Pancreas (tissue), 10 donors: ENCODE measurements at places on chromosomes 1 and 21. TPM values are rescaled to one million over a fixed set of nuclear protein-coding genes. Genes with fewer than 3 reads are reported as not detected.

RAB13 gene
- 48.8 TPM for total RNA-seq

FCRL5 gene
- total RNA-seq: 0.12 TPM

OSCP1 gene
- 3.3 TPM for total RNA-seq

FAM151A gene
- total RNA-seq: not detected

FMO4 gene
- total RNA-seq: 1.6 TPM

OR2L3 gene
- total RNA-seq: not detected

GIPC2 gene
- total RNA-seq: 16.4 TPM

GBP7 gene
- not detected for total RNA-seq

MNDA gene
- total RNA-seq: 0.43 TPM

IQGAP3 gene
- 0.22 TPM for total RNA-seq

GORAB gene
- total RNA-seq: 5.8 TPM

SPOCD1 gene
- not detected for total RNA-seq

FUBP1 gene
- 54.6 TPM for total RNA-seq

AGT gene
- 1.1 TPM for total RNA-seq

GPR37L1 gene
- not detected for total RNA-seq

PDE4B gene
- 0.76 TPM for total RNA-seq

DPT gene
- 5.6 TPM for total RNA-seq

SH3BGRL3 gene
- 52.8 TPM for total RNA-seq

AADACL4 gene
- total RNA-seq: not detected

TDRD5 gene
- 0.42 TPM for total RNA-seq

LPAR3 gene
- total RNA-seq: 12.6 TPM

CYP4Z1 gene
- not detected for total RNA-seq

CRYBG2 gene
- total RNA-seq: 1.00 TPM

TMEM59 gene
- total RNA-seq: 247 TPM

KRTAP13-3 gene
- total RNA-seq: not detected

ALPL gene
- 2.3 TPM for total RNA-seq

LCE6A gene
- not detected for total RNA-seq

LRRC8C gene
- 2.3 TPM for total RNA-seq

MCOLN3 gene
- 8.1 TPM for total RNA-seq

CCDC185 gene
- total RNA-seq: not detected

TSPEAR gene
- 0.13 TPM for total RNA-seq

SH3BGR gene
- 3.5 TPM for total RNA-seq

AXDND1 gene
- 0.26 TPM for total RNA-seq

BRDT gene
- not detected for total RNA-seq

TBX19 gene
- 0.59 TPM for total RNA-seq

PRAMEF25 gene
- total RNA-seq: not detected

PTPRC gene
- total RNA-seq: 1.6 TPM

PLD5 gene
- total RNA-seq: not detected

SIM2 gene
- total RNA-seq: not detected

DCST1 gene
- total RNA-seq: not detected

PDC gene
- total RNA-seq: not detected

S100A14 gene
- total RNA-seq: 11.7 TPM

DENND2D gene
- total RNA-seq: 8.0 TPM

HES3 gene
- total RNA-seq: not detected

GCSAML gene
- total RNA-seq: not detected

NFYC gene
- total RNA-seq: 28.1 TPM

PERM1 gene
- total RNA-seq: not detected

LCE1D gene
- not detected for total RNA-seq

RFX5 gene
- 6.3 TPM for total RNA-seq

BTG3 gene
- 9.0 TPM for total RNA-seq

CLCN6 gene
- 5.7 TPM for total RNA-seq
